ENCODE measurements at places on chromosomes 4 and X.

GRCh38 chr4:23135792-23136645, 443.3 kb downstream of the GBA3 start:
- DNase-seq = peak; percentile 24

- DNase-seq = no peak
Measured at GRCh38 chr4:113576947-113577678, 184.4 kb downstream of the CAMK2D start.

DNA sequence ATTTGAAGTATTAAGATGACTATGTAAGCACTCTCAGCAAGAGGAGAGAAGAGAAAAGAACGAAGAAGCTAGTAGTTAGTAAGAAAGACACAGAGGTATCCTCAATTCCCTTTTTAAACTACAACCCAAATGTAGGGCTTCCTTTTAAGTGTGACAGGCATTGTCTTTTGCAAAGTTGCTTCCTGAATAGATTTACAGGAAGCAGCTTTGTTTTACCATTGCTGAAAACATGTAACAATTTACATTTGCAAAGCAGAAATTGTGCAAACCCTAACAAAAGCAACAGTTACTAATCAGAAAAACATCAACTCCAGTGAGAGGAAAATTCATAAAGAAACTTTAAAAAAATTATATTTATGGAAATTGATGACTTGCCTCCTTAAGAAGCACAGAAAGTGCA, 96.4 kb downstream of the FAM13A start:
- DNase-seq = no peak

- DNase-seq = no peak
Measured at GRCh38 chrX:30714138-30714537, 60.9 kb downstream of the GK start.

- DNase-seq = peak; percentile 18
Measured at GRCh38 chr4:12852338-12853307, 631.5 kb downstream of the RAB28 start.

- no peak for DNase-seq
Measured at GRCh38 chrX:130840345-130840744, 62.7 kb downstream of the ENOX2 start.

DNA sequence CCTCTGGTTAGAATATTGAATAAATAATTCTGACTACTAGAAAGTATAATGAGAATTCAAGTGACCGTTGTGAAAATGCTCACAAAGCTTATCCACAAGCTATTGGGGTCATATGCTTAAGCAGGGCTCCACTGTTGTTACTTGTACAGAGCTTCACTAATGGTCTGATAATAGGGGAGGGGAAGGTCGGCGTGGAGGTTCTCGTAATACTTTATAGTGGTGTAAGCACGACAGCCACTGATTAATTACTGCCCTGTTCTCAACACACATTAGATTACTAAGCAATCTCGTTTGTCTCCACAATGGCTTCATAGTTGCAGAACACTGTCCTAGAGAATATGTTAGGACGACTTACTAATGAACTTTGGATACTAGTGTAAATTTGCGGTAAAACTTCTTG, 11.6 kb downstream of the UNC5C start:
- DNase-seq = no peak

GRCh38 chr4:26870576-26871262, 10.1 kb downstream of the STIM2 start:
- no peak for DNase-seq

- DNase-seq = no peak
Measured at GRCh38 chr4:158622251-158622650, 49.4 kb downstream of the C4orf46 start.

- no peak for DNase-seq
Measured at GRCh38 chrX:132614297-132614696, 125.5 kb upstream of the MBNL3 start.

DNA sequence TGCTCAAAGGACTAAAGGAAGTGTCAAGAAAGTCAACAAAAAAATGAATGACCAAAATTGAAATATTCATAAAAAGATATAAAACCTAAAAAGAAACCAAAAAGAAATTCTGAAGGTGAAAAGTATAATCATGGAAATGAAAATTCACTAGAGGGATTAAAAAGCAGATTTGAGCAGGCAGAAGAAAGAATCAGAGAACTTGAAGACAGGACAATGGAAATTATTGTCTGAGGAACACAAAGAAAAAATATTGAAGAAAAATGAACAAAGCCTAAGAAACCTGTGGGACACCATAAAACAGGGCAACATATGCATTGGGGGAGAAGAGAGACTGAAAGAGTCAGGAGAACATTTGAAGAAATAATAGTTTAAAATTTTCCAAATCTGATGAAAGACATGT, 9.9 kb upstream of the SPON2 start:
- DNase-seq = no peak

DNA sequence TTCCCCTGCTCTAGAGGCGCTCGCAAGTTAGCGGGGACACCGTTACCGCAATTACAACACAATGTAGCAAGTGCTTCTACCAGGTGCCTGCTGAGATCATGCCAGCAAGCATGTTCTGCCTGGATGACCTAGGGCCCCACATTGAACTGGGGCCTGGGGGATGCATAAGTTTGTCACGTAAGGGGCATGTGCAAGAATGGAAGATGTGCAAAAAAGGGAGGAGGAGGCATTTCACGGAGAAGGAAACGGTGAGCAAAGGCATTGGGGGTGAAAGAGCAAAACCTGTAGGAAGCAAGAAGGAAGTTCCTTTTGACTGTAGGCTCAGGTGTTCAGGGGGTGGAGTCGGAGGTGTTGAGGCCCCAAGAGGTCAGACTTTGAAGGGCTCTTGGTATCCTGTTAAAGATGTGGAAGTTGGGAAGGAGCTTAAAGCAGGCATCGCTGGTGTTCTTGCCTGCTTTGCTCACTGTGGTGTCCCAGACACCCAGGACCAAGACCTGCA, 602 bp upstream of the SCARB2 start:
- no peak for DNase-seq

DNA sequence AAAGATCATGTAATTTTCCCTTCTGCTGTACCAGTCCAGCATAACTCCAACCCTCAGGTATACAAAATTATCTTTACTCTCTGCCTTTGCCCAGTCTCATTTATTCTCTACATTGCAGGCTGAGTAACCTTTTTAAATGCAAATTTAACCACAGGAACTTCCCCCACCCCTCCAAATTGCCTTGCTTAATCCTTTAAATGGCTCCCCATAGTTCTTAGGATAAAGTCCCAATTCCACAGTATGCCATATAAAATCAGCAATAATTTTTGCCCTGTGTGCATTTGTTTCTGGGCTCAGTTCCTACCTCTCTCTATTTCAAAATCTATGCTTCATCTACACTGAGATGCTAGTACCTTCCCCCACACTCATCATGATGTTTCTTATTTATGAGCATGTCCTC, 879.7 kb downstream of the RPA4 start:
- DNase-seq = no peak

- DNase-seq = no peak
Measured at GRCh38 chrX:12950851-12951594, 23.9 kb upstream of the TMSB4X start.

- no peak for DNase-seq
Measured at GRCh38 chr4:146507632-146508031, 14.1 kb downstream of the SLC10A7 start.

- DNase-seq = no peak
Measured at GRCh38 chr4:100843910-100844309, 326.1 kb upstream of the EMCN start.

DNA sequence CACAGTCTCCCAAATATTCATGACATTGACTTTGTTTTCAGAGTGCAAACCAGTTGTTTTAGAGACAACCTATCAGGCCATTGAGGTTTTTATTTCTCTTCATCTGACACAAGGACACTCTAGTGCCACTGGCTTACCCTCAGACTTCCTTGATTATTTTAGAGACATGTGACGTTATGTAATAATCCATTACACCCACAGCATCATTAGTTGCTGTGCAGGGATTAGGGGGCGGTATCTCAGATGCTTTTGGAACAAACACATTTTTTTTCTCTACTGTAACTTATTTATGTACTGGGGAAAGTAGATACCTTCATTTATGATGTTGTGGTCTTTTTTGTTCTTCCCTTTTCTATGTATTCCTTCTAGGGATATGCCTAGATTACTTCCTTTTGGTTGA, 2293.1 kb downstream of the PCDH7 start:
- DNase-seq = no peak

DNA sequence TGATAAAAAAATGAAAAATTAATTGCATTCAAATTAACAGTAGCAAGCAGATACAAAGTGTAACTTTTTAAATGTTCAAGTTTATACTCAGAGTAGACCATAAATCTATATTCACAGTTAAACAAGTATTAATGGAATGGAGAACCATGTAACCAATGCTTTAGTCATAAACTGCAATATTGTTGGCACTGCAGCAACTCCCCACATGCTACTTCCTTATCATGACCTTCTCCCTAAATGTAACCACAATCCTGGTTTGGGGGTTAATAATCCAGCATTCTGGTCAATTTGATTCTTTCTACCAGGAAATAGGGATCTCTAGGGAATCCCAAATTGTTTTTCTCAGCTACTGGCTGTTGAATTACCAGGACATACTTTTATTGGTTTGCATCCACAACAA, 223.9 kb upstream of the DCAF8L1 start:
- no peak for DNase-seq

GRCh38 chr4:185283723-185284122, 74.3 kb downstream of the SNX25 start:
- DNase-seq = no peak

- no peak for DNase-seq
Measured at GRCh38 chr4:26299254-26299882, 21.4 kb upstream of the RBPJ start.

- DNase-seq = peak; percentile 7
Measured at GRCh38 chrX:78708262-78708661, 39.3 kb upstream of the LPAR4 start.

DNA sequence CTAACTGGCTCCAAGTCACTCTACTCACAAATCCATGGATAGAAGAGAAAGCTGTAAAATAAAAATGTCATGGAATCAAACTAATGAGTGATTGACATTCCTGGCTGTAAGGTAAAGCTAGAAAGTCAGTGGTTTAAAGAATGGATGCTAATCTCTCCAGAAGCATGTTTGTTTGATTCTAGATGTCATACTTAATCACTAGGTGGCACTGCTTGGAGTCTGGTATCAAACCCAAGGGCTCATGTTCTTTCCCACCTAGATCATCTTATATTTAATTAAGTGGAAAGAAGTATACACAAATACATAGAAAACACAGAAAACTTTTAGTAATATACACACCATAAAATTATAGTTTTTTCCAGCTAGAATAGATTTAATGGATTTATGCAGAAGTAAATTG, 2666.6 kb downstream of the PCDH7 start:
- no peak for DNase-seq

GRCh38 chrX:101057093-101057714, 5.3 kb upstream of the TRMT2B start:
- DNase-seq = no peak

- DNase-seq = no peak
Measured at GRCh38 chr4:142572071-142572470, 274.0 kb downstream of the INPP4B start.

DNA sequence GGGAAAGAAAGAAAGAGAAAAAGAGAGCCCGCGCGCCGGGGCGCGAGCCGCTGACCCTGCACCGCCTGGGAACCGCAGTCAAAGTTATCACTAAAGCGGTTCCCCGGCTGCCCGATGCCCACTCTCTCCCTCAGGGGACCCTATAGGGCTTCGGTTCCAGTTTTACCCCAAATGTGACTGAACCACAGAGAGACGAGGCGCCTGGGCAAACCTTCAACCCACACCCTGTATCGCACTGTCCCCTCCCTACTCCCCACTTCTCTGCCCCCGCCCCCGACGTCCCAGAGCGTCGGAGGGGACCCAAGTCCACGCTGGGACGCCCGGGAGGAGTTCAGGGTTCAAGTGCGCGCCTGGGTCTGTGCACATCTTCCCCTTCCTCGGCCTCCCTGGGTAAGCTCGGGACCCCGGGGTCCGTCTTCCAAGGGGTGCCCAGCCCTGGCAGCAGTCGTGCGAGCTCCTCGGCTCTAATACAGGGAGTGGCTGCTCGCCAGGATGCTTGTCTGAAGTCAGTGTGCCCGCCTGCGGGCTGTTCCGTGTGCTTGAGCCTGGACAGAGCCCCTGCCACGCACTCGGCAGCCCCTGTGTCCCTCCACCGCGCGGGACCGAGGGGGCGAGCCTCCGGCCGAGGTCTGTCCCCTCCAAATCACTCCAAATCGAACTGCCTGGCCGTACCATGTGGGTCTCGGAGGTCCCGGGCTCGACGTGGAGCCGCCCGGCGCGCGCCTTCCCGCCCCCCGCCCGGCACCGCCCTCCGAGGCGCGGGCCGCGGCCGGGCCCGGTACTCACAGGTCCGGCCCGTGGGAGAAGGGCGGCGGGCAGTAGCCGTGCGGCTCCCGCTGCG, 960 bp downstream of the TRPC3 start:
- DNase-seq = no peak

DNA sequence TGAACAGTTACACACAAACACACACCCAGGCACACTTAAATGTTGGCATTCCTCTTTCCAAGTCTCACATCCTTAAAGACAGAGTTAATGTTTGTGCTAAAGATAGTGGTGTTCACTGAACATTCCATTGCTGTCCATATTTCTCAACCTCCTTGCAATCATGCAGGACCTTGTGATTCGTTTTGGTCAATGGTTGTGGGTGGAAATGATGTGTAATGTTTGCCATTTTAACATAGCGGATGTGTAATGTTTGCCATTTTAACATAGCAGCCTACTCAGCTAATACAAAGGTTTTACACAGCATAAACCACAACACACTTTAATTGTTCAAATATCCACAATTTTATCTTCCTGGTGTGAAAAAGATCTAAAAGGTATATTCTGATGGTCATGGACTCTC, 93.9 kb downstream of the CEP44 start:
- no peak for DNase-seq

- peak; percentile 16 for DNase-seq
Measured at GRCh38 chr4:185559915-185560281, 24.6 kb upstream of the PDLIM3 start.

GRCh38 chr4:42558156-42558555, 98.7 kb downstream of the ATP8A1 start:
- DNase-seq = no peak

GRCh38 chr4:189498457-189498856, 442.2 kb upstream of the FRG1 start:
- no peak for DNase-seq

- no peak for DNase-seq
Measured at GRCh38 chrX:77622233-77622632, 163.8 kb downstream of the ATRX start.

Measured in fibroblast of skin of left quadriceps (primary cell).